ENCODE measurements at places on chromosomes 7 and 10. TPM values are rescaled to one million over a fixed set of nuclear protein-coding genes. Genes with fewer than 3 reads are reported as not detected.
A peak's percentile ranks its signal among the peaks of the same experiment; 100 is the strongest.

DNA sequence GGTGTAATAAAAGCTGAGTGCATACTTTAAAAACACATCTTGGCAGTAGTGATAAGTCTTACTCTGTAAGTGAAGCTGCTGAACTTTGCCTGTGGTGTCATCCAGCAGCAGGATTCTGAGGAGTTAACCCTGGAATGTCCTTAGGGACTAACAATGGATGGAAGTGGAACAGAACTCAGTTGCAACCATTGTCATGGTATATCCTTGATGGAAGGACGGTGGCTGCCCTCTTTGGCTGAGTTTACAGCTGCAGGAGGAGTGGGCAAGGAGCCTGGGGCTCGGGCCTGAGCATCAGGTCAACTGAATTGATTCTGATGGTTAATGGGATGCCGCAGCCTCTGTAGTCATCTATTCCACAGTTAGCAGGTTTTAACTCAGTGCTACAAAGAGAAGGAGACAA is 56.2 kb downstream of the MRC1 start:
- DNase-seq = no peak

GRCh38 chr7:77657427-77658224 is 38.6 kb upstream of the RSBN1L start:
- DNase-seq = peak; percentile 61

DNA sequence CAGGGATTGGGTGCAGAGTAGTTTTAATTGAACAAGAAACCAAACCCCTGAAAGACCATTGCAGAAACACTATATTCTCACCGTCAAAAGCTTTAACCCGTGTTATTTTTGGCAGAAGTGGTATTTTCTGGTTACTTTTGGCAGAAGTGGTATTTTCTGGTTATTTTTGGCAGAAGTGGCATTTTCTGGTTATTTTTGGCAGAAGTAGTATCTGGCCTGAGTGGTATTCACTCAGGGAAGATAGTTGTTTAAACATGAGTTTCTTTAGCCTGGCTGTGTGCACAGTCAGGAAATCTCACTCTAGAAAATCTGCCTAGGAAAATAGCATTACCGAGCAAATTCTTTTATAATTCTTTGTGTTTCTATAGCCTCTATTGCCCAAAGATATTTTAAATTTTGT is 322.7 kb downstream of the GFRA1 start:
- DNase-seq = peak; percentile 51

DNA sequence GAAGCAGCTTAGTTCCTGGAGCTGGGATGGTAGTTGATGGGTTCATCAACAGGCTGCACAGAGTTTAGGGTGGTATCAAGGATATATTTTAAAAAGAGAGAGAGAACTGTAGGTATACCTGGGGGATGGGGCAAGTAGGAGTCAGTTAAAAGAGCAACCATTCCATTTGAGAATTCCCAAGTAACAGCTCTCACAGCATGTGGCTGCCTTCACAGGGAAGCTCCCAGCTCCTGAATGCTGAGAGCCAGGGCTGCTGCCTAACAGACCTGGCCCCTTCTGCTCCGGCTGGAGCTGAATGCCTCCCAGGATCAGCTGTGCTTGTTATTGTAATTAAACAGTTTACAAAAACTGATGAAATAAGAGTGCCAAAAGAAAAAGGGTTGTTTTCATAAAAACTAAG is 58.8 kb upstream of the GPR26 start:
- no peak for DNase-seq

GRCh38 chr7:44218418-44219201 is 17.8 kb downstream of the YKT6 start:
- no peak for DNase-seq

DNA sequence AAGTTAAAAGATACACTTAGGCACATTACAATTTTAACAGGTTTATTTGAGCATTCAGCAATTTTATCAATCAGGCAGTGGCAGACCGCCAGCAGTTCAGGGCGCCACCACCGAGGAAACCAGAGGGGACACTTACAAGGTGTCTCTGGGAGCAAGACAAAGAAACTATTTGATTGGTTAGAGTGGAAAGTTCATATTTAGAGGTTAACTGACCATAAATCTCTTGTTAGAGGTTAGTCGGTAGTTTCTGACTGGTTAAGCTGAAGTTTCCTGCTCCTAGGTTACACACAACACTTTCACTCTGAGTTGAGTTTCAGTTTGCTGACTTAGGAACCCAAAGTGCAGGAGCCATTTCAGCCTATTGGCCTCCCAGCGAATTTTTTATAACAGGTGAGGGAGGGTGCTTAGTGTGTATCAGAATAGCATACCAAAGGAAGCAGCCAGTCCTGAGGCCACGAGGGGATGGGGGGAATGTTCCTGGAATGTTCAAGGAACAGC is 10.8 kb upstream of the PVRIG start:
- no peak for DNase-seq

- DNase-seq = peak; percentile 13
Measured at GRCh38 chr10:44460416-44460815, 75.5 kb upstream of the CXCL12 start.

The CNOT4 gene
- total RNA-seq = 14.9 TPM

The NME8 gene
- not detected for total RNA-seq

The HOXA9 gene
- total RNA-seq = under 0.01 TPM

The HOXA6 gene
- total RNA-seq = 3.6 TPM
